ENCODE measurements at places on chromosomes 4 and X.

DNA sequence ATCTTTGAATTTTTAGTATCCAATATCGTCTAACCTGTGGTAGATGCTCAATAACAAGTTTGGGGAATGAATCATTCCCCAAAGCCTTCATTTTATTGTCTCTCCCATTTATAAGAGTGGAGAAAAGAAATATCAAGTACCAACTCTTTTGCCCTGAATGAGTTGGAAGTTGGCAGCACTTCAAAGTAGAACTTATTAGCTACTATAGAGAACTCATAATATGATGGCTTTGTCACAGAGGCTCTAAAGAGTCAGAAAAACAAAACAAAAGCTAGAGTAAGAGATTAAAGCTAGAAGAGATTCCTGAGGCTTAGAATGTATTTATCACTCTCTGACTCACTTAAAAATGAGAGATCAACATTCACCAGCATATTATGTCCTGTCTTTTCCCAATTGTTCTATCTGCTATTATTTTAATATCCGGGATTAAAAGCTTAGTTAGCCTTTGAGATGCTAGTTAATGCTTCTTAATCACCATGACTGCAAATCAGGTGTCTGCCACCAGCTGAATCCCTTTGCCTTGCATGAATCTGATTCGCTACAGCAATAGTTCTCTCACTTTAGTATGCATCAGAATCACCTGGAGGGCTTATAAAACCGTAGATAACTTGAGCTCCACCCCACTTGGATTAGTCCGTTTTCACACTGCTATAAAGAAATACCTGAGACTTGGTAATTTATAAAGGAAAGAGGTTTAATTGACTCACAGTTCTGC lies 77.9 kb downstream of the PALLD start:
- DNase-seq, result no peak

DNA sequence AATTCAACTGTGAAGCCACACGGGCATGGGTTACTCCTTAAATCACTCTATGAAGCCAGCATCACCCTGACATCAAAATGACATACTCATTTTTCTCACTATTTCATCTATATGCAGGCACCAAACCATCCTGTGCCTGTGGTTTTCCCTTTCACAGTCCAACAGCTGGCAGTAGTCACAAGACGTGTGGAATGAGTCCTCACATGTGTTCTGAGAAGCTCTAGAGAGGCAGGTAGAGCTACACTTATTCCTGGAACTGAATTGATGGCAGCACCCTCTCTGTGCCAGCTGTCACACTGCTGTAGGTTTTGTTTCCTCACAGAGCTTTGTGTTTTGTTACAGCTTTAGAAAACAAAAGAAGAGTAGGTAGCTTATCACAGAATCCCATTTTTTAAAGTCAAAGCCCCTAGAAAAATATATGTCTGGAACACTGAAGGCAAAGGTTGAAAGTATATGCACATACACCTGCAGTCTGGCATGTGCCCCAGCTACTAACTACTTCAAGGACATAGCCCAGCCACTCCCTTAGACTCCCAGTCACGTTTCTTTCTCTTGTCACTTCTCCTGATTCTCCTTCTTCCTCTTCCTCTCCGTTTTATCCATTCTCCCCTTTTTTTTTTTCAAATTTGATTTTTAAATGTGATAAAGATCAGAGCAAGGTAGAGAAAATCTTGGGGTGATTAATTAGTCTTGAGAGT lies 107.1 kb downstream of the ANXA10 start:
- no peak for DNase-seq

DNA sequence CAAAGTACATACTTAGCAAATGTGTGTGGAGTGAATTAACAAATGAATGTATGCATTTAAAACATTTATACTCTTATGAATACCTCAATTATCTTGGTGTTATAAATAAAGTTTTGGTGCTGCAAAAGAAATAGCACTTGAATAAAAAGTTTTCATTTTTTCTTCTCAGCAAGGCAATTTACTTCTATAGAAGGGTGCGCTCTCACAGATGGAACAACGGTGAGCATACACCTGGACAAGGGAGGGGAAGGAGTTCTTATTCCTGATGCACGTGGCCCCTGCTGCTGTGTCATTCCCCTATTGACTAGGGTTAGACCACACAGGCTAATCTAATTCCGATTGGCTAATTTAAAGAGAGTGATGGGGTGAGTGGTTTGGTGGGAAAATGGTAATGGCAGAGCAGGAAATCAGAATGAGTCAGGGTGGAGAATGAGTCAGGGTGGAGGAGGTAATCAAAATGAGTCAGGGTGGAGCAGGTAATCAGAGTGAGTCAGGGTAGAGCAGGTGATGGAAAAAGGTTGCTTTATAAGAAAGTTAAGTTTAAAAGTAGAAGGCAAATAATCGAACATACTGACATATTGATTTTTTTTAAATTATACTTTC lies 28.2 kb upstream of the PGK1 start:
- no peak for DNase-seq

- DNase-seq, result no peak
Measured at GRCh38 chr4:60042941-60043340, 1157.2 kb upstream of the ADGRL3 start.

DNA sequence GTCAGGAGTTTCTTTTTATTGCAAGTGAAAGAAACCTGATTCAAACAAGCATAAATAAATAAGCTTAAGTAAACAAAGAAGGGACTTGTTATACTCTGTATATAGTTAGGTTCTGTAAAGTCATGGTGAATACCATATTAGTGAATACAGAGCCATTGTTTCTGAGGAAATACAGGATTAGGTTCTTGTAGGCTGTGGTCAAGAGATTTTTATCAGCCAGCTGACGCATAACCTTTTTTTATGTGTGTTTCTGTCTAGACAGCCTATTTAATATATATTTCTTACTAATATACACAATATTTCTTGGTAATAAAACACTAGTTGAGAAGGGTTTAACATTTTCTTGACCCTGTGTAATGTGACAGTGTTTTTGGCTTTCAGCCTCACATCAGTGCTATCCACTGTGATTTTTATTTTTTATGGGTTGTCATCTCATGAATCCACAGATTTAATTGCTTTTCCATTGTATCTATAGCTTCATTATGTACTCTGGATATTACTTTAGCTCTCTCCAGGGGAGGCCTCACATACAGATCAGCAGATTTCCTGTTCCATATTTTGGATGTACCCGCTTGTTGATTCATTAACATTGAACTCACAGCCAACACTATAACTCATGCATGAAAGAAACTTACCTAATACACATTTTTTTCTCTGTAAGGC lies 8.0 kb downstream of the HERC3 start:
- DNase-seq, result no peak

GRCh38 chr4:176150356-176150682 lies 45.1 kb downstream of the SPATA4 start:
- no peak for DNase-seq

- no peak for DNase-seq
Measured at GRCh38 chrX:48958635-48959094, 1.3 kb upstream of the OTUD5 start.

DNA sequence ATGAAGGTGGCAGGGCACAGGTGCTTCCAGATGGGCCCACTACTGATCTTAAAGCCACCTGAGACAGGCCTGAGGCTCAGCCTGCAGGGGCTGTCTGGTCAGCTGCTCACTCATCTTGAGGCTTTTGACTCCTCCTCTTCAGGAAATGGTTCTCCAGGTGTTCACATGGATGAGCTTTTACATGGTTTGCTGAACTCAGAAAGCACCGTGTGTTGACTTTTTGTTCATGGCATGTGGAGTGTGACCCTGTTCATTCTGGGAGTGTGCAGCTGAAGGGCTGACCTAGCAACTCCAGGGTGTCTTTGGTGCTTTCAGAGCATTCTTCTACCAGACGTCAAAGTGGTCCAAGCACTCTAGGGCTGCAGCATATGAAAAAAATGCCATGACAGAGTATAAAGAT lies 111.1 kb downstream of the CCNG2 start:
- no peak for DNase-seq

DNA sequence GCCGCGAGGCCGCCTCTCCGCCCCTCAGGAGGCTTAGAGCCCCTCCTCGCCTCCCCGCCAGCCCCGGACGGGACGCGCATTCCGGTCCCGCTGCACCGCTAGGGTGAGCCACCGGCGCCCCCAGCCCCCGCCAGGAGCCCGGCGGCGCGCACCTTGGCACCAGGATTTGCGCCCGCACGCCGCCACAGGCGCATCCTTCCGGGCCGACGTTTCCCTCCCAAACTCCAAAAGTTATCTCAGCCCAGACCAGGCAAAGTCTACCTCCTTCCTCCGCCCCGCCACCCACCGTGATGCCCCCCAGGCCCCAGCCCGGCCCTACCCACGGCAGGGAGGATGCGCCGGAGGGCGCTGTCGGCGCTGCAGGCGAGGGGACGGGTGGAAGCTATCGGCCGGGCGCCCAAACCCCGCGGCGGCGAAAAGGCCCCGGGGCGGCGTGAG lies 538 bp downstream of the SCML2 start:
- DNase-seq, result no peak

DNA sequence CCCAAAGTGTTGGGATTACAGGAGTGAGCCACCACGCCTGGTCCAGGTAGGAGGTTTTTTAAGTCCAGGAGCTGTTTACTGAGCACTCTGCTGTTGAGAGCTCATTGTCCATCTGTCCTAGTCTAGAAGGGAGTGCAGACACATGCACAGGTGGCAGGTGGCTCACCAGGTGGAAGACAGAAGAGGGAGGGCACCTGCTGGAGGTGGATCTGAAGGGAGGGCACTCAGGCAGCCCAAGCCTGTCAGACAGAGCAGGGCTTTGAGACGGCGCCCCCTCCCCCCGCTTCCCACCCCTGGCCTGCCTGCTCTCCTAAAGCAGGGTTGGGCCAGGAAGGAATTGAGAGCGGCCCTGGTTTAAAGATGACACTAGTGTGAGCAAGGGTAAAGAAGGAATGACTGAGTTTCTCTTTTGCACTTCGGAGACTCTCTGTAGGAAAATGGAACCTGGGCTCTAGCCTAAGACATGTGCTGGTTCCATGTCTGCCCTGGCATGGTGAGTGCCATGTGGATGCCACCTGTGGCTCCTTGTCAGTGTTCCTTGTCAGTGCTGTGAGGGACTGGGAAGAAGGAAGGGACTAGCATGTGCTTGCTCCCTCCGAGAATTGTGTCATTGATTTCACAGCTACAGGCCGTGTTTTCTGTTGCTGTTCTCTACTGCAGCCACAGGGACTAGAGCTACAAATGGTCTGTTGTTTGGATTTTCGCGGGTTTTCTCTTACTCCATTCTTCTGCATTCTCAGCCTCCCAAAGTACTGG lies 108.6 kb downstream of the TNIP2 start:
- DNase-seq, result no peak

DNA sequence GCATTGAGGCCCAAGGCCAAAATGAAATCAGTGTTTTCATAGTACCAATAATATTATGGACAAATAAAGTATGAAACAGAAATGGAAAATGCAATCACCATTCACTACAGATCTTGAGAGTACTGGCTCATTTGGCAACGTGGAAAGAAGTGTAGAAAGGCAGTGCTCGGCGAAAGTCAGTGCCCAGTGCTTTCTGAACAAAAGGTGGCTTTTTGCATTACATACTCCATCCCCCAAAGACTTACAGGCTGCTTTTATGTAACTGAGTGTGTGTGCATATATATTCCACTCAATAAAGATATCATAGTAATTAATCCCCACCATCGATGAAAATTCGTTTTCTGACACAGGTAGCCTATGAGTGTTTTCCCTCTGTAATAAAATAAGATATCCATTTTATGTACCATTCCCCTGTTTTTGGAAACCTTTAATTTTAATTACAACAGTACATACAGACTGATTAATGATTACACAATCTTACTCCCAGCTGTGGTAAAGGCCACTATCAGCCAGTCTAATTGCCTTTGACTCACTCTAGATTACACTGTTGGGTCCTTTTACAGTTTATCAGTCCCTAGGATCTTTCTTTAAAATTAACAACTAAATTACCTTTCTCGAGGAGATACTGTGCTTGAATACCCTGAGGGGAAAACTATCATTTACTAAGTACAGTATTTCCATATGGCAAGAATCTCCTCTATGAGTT lies 65.9 kb downstream of the MAD2L1 start:
- no peak for DNase-seq

DNA sequence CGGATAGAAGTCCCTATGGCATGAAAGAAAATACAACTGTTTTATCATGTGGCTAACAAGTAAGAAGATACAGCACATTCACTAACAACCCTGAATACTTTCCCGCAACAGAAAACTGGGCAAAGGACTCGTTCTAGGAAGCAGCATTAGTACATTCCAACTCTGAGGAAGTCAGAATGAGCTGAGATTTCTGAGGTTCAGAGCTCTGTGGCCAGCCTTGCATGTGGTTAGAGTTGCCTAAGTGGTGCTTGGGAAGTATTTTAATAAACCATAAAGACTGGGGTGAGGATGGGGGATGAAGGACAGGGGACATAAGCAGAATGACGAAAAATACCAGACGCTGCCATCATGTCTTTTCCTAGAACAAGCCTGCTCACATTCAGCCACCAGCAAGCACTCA lies 82.2 kb downstream of the EFHC2 start:
- no peak for DNase-seq

DNA sequence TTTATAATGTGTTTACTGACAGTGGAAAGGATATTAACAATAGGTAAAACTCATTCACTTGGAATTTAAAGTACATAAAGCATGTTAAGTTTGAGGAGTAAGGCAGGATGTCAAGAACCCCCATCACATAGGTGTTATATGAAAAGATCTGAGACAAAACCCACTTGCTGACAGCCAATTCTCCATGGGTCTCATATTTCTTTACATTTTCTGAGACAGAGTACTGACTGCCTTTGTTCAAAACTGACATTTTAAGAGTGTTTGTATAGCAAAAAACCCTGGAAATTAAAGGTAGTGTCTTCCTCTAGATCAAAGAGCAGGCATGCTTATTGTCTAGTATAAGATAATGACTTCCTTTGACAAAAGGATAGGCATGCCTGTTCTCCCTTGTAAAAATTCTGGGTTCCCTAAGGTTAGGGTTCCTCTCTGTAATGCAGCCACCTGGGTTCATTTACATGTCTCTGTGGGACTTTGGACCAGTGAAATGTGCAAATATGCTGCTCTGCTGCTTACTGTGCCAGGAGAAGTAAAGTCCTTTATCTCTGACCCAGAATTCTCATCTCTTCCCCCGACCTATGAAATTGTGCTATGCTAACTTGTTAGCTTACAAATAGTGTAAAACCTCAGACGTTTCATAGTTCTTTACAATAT lies 123.6 kb downstream of the PCDH18 start:
- no peak for DNase-seq

- no peak for DNase-seq
Measured at GRCh38 chrX:153801669-153802068, 7.2 kb downstream of the SSR4 start.

GRCh38 chr4:94550352-94550751 lies 98.6 kb downstream of the PDLIM5 start:
- DNase-seq, result no peak

GRCh38 chr4:76624241-76624681 lies 189.2 kb downstream of the SHROOM3 start:
- DNase-seq, result no peak

DNA sequence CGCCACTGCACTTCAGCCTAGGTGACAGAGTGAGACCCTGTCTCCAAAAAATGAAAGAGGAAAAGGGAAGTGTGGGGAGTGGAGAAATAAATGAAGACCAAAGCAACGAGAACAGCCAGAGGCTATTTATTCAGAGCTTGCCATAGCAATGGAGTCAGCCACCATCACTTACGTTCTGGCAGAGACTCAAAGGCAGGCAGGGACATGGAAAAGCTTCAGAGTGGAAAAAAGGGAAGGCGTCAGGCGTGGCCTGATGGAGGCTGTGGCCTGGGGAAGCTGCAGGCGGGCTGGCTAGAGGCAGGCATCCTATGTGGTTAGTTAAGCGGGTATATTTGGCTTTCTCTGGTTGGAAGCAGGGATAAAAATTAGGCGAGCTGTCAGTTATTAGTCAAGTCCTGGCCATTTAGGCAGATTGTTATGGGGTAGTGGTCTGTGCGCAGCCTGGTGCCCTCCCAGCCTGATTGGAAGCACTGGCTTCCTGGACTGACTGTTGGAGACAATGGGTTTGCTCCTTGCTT lies 73.3 kb downstream of the DCTD start:
- DNase-seq, result no peak

- DNase-seq, result no peak
Measured at GRCh38 chr4:155099231-155099630, 109.2 kb upstream of the NPY2R start.

Data from thymus (tissue), 14 donors.